Cortex of kidney (tissue), 1 donor: ENCODE measurements at places on chromosomes 7 and 10.

DNA sequence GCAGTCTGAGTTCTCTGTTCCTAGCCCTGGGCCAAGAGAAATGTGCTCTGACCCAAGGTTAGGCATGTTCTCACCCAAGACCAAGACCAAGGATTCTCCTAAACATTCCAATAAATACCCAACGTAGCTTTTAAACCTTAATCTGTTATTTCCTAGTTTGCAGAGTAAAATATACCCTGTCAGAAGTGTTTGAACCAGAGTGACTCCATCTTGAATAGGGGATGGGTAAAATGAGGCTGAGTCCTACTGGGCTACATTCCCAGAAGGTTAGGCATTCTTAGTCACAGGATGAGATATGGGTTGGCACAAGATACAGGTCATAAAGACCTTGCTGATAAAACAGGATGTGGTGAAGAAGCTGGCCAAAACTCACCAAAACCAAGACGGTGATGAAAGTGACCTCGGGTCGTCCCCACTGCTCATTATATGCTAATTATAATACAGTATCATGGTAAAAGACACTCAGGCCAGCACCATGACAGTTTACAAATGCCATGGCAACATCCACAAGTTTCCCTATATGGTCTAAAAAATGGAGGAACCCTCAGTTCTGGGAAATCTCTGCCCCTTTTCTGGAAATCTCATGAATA is 27.7 kb downstream of the PLXNA4 start:
- DNase-seq = no peak

DNA sequence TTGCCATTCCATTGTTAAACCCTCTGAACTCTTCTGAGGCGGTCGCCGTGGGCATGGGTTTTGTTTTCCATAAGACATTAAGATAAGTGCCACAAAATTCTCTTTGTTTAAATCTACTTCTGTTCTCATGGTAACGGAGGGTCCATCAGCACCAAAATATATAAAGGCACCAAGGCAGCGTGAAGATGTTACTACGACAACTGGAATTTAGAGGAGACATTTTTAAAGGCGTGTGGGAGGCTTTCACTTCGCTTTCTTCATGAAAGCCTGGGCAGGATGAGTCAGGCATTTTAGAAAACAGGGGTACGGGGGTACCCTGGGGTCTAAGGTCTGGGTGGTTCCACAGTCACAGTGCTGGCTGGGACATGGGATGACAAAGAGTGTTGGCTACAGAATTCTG is 34.0 kb downstream of the SMKR1 start:
- DNase-seq = no peak

DNA sequence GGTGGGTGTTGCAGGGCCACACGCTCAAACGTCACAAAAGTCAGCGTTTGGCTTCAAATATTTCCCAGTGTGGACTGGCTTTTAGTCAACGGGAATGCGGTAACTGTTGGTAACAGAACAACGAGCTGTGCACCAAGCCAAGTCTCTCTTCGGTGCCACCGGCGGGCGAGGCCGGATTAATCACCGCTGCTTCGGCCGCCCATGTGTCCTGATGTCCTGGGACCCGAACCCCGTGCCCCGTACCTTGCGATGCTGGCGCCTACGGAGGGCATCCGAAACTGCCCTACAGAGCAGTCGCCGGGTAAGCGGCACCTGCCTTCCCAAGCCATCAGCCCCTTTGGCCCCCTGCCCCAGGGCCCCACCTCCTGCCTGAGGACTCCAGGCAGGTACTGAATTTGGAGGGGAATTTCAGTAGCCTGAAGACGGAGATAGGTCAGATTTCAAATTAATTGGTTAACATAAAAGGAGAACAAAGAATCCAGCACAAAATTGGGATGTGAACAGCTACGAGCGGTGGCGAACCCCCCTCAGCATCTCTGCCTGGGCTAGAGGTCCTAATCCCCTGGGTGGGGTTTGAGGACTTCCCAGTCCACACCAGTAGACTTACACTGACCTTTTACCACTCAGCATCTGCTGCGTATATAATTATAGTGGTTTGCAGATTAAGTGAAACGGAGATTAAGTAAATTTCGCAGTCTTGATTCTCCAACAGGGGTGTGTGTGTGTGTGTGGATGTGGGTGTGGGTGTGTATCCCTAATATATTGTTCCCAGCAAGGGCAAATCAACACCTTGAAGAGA is at the start of gene LRRC72:
TSS of gene LRRC72 (plus strand) at position 84 of the 799 bp plus-strand sequence. CDS start at position 212, 128 bp downstream.
- DNase-seq = no peak

DNA sequence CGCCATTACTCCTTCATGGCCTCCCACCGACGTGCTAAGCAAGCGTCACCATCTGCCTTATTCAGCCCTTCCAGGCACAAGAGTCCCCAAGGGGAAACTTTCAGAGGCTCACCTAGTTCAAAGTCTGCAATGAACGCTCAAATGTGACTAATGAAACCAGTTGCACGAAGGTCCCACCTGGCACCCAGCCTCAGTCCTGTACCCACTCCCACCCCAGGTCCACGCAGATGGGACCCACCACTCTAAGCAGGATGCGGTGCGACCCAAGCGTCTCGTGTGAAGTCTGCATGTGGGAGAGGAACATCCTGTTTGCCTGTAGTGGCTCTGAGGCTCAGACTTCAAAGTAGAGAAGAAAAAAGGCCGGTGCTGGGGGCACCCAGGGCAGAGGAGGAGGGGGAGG is 40.3 kb downstream of the RGS10 start:
- DNase-seq = no peak

GRCh38 chr10:8323428-8324054 is 269.1 kb downstream of the GATA3 start:
- DNase-seq = no peak

GRCh38 chr10:10716972-10717371 is 300.7 kb upstream of the CELF2 start:
- DNase-seq = no peak

DNA sequence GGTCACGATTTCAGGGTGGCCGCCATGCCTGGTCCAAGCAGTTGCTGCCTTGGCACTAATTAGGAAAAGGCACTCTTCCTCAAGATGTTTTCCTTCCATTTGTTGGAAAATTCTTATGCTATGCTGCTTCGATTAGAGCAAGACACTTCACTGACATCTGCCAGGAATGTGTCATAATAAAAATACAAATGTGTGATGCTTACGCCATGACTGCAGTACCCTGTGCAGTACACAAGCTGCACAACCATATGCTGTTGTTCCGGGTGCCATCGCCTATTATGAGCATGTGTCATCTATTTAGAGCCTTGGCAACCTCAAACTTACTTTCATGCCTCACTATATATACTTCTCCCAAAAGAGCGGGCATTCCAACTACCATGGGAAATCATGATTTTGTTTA is 14.9 kb upstream of the MPP7 start:
- no peak for DNase-seq

DNA sequence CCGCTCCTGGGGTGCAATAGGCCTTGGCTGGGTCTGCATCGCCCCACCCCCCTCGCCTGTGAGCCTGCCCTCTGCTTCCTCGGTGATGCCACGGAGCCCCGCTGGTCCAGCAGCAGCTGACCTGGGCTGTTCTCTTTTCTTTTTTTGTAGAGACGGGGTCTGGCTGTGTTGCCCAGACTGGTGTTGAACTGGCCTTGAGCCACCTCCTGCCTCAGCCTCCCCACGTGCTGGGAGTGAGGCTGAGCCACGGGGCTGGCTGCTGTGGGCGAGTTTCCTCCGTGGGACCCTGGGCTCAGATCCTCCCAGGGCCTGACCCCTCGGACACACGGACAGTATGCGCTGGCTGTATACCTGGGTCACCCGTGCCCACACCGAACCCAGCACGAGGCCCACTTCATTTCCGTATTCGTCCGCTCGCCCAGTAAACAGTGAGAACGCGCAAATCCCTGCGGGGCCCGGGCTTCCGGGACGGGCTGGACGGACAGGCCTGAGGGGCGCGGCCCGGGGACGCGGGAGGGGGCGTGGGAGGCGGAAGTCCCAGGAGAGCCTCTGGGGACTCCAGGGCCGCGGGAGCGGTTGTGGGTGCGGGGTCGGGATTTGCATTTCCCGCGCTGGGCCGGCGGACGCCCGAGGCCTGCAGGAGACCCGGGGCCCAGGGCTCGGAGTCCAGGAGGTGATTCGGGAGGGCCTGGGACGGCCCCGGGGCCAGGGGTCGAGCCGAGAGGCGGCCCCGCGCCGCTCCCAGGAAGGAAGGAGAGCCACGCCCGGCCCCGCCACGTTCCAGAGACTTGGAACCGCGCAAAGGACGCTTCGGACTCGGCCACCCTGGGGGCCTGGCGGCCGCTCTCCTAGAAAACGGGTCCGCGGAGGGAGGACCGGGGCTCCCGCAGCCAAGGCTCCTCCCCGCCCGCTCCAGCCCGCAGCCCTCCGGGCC is 57.7 kb upstream of the DNAJB6 start:
- no peak for DNase-seq

- no peak for DNase-seq
Measured at GRCh38 chr7:27179503-27180430, 5.3 kb downstream of the HOXA11 start.

- no peak for DNase-seq
Measured at GRCh38 chr7:143327903-143328302, 12.0 kb downstream of the CLCN1 start.

- no peak for DNase-seq
Measured at GRCh38 chr10:72782649-72783330, 90.8 kb downstream of the MCU start.

- DNase-seq = no peak
Measured at GRCh38 chr7:78412216-78412858, 613.8 kb downstream of the PHTF2 start.

DNA sequence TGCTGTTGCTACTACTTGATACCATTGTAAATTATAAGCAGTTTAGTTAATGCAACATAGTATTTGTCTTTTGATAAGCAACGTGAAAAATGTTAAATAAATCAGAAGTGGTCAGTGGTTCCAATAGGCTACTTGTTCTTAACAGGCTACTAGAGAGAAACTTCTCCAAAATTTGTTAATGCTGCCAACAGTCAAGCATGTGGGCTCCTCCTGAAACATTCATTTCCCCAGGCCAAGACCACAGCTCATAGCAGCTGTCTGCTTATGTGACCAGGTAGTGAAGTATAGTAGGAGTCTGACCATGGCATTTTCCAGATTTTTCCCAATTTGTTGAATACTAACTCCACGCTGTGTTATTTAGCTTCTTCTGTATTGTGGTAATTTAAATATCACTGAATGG is 81.0 kb downstream of the CYP51A1 start:
- DNase-seq = no peak

DNA sequence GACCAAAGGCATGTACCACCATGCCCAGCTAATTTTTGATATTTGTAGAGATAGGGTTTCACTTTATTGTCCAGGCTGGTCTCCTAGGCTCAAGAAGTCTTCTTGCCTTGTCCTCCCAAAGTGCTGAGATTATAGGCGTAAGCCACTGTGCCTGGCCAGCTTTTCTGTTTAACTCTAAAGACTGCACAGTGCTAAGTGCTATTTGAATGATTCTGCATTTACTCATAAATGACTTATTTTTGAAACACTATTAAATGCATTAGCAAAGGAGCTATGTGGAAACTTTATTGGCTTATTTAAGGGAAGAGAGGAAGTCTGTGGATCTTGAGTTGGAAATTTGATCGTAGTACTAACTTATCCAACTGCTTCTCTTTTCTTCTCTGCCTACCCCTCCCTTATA is 89.1 kb downstream of the NT5C2 start:
- DNase-seq = no peak

GRCh38 chr7:104883718-104884452 is 130.1 kb upstream of the KMT2E start:
- DNase-seq = no peak
